ENCODE measurements at places on chromosomes 2 and 18.

DNA sequence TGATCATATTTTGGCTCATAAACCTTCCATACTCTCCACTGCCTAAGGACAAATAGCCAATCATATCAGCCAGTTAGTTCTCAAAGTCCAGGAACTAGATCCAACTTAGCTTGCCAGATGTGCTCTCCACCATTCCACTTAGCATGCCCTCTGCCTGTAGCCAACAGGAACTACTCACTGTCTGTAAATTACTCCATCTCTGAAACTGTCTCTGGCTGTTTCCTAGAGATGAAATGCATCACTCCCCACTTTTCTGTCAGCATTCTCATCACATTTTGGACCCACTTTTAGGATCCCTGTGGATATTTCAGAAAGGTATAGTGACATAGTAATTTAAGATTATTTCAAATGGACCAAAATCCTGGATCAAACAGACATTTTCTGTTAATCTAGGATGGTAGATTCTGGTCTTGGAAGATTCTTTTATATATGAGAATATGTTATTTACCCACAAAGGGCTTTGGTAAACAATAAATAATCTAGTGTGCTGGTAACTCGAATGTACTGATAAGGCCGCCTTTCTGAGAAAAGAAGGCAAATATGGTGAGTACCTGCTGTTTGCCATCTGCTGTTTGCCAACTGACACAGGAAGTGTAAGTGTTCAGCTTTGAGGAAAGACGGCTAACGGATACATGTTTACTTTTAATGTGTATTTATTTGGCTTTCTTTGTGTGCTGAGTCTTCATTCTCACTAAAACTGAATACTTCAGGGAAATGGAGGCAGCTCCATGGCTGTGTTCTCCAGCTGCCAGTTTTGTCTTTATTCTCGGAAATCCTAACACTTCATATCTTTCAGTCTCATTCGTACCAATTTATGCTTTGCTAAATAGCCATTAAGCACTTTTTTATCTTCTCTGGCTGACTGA is 79.5 kb downstream of the EVA1A start:
- DNase-seq = no peak

DNA sequence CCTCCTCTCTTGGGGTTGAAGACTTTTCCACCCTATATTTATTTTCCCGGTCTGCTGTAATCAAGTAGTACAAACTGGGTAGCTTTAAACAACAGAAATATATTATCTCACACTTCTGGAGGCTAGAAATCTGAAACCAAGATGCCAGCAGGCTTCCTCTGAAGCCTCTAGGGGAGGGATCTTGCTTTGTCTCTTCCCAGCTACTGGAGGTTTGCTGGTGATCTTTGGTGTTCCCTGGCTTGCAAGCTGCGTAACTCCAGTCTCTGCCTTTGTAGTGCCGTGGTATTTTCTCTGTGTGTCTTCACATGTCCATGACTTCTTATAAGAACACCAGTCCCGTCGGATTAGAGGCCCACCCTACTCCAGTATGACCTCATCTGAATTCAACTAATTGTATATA is 44.4 kb downstream of the MYO3B start:
- DNase-seq = no peak

GRCh38 chr2:3703757-3704355 is 481 bp downstream of the DCDC2C start:
- no peak for DNase-seq

GRCh38 chr18:11937874-11938478 is 29.9 kb upstream of the MPPE1 start:
- no peak for DNase-seq

GRCh38 chr2:10136101-10136934 is 13.8 kb downstream of the RRM2 start:
- DNase-seq = no peak

DNA sequence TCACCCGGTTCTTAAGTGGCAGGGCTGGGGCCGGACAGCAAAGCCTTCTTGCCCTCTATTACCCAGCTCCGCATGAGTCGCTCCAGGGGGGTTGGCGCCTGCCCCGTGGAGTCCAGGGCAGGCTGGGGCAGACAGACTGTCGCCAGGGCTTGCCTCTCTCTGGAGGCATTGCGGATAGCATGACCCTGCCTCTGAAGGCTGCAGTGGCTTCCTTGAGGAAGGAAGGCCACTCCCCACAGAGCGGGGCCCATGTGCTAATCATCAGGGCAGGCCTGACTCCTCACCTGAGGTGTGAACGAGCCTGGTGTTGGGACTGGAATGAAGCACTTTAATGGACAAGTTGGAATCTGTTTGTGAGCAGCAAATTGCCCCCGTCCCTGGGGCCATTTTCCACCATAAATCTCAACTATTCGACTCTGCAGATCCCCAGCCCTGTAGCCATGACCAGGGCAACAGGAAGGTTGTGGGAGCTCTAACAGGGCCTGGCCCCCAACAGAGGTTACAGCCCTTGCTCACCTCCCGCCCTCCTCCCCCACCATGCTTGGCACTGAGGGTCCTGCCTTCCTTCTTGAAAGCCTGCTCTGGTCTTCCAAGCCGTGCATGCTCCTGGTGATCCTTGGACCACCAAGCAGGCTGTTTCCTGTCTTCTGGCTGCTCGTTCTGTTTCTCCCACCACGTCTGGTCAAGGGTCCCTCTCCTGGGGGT is 144.9 kb upstream of the HAAO start:
- DNase-seq = no peak

- no peak for DNase-seq
Observed at GRCh38 chr2:626491-627339, 50.5 kb downstream of the TMEM18 start.

DNA sequence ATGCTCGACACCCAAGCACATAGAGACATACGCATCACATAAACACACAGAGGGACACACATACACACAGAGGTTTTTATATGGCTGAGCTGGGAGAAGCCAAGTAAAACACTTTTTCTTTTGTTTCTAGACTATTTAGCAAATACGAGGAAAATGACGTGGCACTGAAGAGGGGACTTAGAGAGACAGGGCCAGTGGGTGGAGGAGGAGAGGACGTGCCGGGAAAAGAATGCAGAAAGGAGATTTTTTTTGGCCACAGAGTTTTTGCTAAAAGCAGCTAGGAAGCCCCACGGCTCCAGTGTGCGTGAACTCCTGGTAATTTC is 168.5 kb upstream of the KLF7 start:
- no peak for DNase-seq

GRCh38 chr2:84383271-84383670 is 75.8 kb downstream of the SUCLG1 start:
- no peak for DNase-seq

GRCh38 chr2:174007010-174007409 is 41.8 kb upstream of the SP3 start:
- DNase-seq = no peak

- DNase-seq = no peak
Observed at GRCh38 chr2:119772128-119772527, 12.4 kb downstream of the PTPN4 start.

DNA sequence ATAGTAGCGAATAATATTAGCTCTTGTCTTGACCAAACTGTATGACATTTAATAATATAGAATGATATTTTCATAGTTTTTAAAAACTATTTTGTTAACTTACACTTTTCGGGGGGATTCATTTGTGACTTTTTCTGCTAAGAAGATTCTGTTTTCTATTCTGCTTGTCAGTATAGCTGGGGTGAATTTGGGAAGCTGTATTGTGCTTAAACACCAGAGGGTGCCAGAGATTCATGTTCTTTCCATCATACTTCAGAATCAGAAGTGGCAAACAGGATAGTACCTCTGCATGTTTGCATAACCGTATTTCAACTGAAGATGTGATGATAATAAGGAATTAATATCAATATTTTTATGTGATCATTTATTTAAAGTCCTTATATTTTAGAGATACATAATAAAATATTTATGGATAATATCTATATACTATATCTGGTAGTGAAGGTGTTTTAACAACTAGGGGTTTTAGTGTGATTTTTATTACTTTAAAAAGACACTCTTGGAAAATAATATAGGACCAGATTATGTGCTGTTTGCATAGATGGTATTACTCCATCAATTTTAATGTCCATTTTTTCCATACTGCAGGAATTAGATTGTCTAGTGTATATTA is 81.0 kb downstream of the TAF4B start:
- peak; percentile 21 for DNase-seq

- DNase-seq = no peak
Observed at GRCh38 chr2:143347271-143347695, 218.1 kb downstream of the ARHGAP15 start.

GRCh38 chr2:10655499-10656225 is 34.1 kb downstream of the NOL10 start:
- no peak for DNase-seq

DNA sequence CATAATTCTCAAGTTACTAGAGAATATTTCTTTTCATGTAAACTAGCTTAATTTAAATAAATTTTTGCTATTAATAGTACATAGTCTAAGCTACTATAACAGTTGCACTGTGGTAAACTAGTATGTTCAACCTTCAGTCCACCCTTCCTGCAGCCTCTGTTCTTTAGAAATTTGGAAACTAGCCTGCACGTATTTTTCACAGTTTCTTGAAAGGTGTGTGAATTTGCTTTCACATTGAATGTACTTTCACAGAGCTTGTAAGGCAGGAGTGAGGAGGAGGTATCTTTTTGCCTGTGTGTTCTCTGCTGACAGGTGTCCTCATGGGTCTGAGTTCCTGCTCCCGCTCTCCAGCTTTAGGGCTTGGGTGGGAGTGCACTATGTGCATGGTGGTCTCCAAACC is 117.5 kb downstream of the ATP9B start:
- DNase-seq = no peak

DNA sequence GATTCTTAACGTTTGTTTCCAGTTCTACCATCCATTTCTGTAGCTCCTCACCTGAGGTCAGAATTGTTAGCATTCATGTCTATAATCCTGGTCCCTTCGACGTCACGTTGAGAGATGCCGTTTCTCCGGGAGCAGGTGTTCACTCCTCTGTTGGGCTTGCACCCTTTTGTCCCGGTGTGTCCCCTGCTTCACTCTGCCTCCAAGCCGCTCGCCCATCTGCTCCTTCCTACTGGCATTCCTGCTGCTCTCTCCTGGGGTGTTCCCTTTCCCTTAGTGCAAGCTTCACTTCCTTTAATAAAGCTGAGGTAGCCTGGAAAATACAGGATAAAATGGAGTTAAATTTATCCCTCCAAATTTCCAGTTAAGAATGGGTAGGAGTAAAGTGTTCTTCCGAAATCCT is 61.9 kb upstream of the CABYR start:
- DNase-seq = no peak

DNA sequence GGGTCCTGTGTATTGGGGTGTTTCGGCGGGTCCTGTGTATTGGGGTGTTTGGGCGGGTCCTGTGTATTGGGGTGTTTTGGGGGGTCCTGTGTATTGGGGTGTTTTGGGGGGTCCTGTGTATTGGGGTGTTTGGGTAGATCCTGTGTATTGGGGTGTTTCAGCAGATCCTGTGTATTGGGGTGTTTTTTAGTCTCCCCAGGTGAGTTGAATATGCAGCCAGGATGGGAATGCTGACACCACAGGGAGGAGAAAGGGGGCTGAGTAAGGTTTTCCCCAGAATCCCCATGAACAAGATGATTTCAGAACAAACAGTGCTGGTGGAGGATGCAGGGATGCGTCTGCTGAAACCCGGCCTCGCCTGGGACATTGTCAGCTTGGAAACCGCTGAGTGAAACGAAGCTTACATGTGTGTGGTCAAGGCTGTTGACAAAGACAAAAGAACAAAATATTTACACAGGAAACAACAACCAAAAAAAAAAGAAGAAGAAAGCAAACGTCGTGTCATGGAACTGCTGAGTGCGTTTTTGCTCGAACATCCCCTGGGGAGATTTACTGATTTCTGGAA is 88.5 kb upstream of the ODC1 start:
- DNase-seq = no peak

DNA sequence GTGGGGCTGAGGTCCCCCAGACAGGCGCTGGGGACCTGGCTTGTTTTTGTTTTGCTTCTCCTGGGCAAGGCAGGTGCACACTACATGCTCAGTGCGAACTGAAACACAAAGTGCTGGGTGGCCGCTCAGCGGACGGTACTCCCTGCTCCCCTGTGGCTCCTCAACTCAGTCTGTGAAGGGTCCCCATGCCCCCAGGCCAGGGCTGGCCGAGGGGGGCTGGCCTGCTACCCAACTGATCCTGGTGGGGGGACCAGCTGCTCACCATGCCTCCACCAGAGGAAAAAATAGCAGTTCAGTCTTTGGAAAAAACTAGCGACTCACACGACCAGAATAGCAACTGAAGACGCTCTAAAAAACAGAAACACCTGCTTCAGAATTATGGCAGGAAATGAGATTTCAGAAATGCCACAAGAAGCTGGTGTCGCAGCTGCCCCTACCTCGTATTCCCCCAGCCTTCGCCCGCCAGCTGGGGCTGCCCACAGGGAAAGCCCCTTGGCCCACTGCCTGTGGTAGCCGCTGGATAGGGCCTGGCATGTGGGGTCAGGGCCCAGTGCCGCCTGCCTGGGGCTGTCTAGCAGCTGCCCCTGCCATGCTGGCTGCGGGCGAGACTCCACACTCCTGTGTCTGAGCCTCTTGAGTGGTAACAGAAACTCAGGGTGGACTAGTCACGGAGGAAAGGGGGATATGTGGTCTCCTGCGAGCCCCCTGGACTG is 43.7 kb downstream of the MEX3C start:
- DNase-seq = no peak

DNA sequence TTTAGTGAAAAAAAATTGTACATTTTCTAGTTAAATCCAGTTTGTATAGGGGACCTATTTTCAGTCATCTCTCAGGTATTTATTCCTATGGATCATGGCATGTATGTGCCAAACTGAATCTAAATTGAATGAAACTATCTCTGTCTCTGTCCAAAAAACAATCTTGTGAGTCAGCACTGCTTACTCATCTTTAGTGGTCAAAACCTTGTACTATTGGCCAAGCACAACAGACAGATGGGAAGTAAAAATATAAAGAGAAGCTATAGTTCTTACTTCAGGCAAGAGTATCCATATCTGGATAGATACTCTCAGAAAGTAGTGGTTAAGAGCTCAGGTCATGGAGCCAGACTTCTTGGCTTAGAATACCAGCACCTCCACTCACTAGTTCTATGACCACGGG is 76.0 kb upstream of the KLHL14 start:
- DNase-seq = no peak

DNA sequence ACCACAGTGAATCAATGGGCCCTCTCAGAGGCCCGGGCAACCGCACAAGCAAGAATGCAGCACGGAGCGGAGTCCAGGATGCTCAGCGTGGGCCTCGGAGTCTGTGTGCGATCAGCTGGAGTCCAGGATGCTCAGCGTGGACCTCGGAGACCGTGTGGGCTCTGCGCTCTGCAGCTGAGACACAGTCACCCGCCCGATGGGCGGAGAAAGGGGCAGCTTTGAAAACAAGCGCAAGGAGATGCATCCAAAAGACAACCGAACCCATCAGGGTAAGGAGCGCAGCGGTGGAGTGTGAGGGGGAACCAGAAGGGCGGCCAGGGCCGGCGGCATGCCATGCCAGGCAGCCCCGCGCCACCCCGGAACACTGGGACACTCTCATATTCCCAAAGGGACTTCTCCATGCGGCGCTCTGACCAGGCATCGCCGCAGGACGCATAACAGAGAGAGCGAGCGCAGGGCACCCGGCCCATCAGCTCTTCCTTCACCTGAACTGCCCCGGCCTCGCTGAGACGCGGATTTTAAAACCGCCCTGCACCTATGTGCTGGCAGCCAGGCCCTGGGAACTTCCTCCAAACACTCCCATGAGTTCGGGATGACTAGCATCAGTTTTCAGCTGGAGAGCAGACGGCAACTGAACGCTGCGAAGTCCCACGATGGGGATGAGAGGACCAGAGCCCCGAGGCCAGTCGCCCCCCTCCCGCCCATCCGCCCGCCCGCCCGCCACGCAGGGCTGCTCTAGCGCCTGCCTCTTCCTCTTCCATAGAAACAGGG is 44.7 kb downstream of the MC5R start:
- DNase-seq = no peak

GRCh38 chr18:48715711-48716361 is 177.0 kb downstream of the CTIF start:
- no peak for DNase-seq

All from CMK (cell line).